NB4 (cell line): ENCODE measurements at places on chromosomes 11 and 22.

DNA sequence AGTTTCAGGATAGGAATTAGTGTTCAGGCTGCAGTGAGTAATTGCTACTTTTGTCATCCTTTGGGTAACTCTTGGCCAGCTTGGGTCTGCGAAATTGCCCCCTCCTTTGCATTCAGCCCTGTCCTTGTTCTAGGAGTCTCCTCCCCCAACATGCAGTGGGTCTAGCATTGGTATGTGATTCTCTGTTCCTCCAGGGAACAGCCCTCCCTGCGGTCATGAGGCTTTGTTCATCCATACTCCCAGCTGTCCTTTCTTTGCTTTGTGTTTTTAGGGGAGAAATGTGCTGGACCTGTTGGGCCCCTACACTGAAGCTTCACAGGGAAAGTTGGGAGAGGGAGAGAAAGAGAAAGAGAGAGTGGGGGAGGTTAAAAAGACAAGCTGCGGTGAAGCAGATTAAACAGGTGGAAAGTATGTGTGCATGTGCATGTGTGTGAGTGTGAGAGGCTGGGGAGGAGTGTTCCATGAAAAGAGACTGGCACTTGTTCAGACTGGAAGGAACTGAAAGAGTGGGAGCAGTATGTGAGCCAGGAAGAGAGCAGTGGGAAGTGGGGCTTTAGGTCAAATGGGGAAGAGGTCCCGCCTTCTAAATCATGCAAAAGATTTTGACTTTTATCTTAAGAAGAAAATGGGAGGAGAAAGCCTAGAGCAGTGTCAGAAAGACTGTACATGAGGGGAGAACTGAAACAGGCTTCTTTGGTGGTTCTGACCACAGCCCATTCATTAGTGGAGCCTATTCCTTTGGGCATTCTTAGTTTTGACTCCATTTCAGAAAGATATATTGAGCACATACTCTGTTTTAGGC, 17.9 kb upstream of the SESN3 start:
- DNase-seq: no peak

DNA sequence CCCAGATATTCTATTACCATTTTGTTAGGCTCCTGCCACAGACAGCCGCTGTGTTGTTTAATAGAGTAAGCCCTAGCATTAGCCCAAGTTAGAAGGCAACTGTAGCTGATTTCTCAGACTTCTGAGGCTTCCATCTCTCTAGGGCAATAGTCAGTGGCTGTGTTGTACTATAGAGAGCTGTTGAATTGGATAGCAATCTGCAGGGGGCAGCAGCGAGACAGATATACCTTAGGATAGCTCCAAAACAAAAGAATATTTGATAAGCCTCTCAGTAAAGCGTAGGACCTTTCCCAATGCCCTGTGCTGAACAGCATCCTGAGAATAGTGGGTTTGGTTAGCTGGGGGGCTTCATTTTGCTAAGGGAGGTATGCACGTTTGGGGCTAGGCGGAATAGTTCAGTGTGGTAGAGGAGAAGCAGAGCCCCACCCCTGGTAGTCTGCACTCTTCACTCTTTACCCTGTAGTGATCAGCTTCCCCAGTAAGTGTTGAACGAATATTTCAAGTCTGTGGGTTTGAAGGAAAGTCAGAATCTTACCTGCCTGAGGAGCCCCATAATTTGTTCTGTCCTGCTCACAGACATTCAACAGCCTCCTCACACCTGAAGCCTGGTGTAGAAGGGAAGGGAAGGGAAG, 515.1 kb downstream of the INSC start:
- DNase-seq: peak; percentile 43

DNA sequence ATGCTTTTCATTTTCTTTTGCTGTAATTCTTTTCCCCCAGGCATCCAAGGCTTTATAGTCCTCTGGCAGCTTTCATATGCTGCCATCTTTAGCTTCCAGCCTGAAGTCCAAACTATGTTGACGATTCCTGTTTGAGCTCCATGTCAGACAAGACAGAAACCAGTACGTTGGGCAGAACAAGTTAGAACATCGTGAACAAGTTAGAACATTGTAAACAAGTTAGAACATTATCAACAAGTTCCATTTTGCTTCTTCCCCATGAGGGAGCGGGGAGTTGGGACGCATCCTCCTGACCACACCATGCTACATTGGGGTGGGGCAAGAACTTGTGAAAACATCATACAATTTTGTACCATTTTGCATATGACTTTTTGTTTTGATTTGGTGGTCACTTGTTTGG, 23.9 kb downstream of the GLB1L2 start:
- DNase-seq: no peak

DNA sequence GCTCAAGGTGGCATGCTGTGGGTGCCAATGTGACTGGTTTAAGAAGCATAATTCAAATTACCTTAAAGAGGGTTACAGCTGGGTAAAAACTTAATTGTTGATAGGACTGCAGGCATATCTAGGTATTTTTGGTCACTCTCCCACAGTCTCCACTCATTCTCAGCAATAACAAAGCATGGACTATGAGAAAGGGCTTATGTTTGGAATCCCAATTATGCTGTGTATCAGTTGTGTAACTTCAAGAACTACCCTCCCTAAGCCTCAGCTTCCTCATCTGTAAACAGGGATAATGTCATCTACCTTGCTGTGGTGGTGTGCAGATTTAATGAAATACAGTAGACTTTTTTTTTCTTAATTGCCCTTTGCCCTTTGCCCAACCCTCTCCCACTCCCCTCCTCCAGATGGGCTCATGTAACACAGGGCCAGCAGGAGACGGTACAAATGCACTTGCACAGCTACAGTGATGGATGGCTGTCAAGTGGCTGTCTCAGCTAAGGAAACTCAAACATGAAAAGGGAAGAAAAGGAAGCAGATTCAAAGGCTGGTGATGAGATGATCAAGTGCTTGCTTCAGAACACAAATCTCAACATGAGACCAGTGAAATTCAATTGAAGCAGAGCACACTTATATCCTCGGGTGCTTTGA, 37.6 kb downstream of the MAP6 start:
- no peak for DNase-seq

DNA sequence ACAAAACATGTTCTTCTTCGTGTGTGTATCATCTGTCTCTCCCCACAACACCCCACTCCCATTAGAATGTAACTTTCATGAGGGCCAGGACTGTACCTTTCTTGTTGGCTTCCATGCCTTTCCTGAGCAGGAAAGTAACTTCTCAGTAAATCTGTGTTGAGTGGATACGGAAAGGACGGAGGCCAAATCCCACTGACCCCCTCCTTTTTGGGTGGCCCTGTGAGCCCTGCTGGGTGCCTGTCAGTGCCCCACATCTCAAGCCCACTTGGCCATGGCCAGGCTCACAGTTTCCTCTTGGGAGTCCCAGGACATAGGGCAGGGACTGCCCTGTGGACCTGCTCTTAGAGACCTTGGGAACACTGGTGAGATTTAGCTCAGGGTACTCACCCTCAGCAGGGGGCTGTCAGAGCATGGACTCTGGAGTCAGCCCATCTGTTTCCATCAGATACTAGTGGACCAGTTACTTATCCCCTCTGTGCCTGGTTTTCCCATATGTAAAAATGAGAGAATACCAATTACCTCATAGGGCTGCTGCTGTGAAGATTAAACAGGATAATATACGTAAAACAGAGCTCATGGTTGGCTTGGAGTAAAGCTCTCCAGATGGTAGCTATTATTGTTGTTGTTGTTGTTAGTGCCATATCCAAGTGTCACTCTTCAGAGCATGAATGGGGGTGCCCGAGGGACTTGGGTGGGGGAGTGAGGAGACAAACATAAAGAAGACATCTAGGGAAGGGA, 1.0 kb upstream of the C11orf96 start:
- no peak for DNase-seq

DNA sequence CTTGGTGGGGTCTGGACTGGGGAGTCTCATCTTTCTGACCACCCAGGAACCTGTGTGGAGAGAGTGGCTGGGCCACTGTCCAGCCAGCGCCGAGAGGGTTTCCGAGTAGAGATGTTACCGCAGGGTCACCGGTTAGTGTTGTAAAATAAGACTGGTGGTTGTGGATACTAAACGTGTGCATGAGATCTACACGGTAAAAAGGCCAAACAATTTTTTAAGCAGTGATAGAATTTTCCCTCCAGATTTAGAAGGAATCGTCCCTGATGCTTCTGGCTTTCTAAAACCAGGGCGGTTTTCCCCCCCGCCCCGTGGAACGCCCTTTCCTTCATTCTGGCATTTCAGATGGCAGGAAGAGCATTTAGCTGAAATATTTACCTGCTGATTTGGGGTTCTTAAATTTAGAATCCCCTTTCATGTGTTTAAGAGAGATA, 72.6 kb upstream of the PPARA start:
- DNase-seq: no peak

DNA sequence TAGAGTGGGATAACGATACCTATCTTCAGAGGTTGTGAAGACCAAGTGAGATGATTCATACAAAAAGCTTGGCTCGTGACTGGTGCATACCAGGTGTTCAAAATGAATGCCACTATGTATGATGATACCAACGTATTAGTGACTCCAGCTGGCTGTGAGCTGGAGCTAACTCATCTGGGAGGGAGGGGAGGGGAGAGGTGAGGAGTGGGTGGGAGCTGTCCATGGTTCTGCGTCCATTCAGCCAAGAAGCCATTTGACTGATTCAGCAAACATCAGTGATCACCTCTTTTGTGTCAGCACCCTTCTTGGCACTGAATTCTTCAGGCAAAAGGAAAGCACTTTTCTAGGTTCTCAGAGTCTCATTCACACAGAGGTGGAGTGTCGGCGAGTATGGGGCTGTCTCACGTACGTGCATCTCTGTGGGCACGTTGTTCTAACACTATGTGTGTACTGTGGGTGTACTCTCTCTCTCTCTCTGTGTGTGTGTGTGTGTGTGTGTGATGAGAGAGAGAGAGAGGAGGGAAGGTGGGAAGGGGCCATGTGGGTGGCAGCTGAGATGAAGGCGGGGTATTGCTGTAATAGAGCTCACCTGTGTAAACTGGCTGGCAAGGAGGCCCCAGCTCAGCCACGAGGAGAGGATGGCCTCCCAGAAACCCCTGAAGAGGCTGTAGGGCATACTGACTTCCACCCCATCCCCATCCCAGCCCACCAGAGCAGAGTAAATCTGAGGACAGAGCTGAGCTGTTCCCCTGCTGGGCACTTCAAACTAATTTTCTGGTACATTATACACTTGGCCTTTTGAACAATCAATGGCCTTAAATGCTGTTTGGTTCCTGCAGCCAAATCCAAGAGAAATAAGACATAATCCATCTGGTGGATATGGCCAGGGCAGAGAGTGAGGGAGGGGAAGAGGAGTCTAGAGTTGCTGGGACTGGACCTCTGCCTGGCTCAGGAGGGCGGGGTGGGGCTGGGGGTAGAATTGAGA, 96.1 kb upstream of the THY1 start:
- DNase-seq: peak; percentile 69

DNA sequence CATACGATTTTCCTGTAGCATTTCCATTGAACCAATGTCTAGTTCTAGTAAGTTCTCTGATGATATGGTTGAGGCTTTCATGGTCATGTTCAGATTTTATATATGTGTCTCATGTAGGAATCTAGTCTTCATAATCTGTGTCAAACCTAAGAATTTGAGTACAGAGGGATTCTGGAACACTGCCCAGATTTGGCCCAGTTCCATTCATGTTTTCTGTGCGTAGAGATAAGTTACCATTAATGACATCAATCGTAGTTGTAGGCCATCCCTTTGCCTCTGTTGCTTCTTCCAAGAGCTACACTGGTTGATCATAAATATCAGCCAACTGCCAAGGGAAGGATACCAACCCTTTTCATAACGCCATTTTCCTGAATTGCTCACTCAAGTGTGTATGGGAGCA, 23.3 kb downstream of the ST3GAL4 start:
- DNase-seq: no peak

DNA sequence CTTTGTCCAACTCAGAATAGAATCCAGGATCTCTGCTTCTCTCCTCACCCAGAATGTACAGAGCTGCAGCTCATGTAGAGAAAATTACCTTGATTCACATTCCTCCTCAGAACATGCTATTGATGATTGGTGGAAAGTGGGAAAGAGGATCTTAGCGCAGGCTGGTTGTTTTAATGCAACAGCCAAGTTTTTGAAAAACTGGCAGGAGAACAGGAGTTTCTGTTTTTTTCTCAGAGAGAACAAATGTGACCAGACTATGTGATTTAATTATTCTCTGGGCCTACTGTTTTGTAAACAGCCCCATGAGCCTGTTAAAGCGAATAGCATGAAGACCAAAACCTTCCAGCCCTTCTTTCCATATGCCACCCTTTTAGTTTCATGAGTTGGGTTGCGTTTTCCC, 19.1 kb upstream of the IL18BP start:
- DNase-seq: no peak

DNA sequence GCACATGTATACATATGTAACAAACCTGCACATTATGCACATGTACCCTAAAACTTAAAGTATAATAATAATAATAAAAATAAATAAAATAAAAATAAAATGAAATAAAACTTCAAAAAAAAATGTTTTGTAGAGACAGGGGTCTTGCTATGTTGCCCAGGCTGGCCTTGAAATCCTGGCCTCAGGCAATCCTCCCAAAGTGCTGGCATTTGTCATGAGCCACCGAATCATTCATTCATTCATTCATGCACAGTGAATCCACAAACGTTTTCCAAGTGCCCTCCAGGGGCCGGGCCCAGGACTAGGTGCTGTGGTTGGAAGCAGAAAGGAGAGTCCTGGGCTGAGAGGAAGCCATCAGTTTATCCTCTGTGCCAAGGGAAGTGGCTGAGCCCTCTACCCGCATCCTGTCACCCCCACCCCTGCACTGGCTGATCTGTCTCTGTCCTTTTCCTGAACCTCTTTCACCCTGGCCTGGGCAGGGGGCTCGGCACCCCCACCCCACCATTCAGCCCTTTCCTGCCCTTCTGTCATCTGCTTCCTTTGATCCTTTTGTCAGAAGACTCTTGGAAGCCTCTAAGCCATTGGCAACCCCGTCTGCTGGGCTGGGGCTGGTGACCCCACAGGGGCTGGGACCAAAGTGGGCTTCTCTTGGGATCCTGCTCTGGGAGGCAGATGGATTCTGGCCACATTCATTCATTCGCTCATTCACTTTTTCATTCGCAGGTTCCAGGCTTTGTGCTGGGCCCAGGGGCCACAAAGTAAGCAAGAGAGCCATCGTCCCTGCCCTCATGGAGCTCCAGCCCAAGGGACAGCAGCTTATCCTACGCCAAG, 84.3 kb downstream of the IGLL1 start:
- DNase-seq: peak; percentile 33
